ENCODE measurements at places on chromosomes 12 and 14.

DNA sequence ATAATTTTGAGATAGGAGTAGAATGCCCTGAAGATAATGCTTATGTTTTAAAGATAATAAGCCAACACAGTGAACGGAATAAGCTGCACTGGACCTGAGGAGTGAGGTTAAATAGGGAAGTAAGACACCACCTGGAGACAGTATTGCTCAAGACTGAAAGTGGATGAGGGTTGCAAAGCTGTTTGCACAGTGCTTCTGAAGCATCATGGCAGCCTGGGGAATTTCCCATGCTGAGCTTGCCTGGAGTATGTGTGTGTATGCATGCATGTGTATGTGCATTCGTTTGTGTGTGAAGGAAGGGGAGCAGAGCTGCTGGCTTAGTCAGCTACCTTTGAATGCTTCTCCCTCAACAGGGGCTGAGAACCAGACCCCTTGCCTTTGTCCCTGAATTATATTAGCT is 35.8 kb downstream of the BHLHE41 start:
- DNase-seq: no peak

GRCh38 chr12:88518863-88519403 is 61.3 kb downstream of the KITLG start:
- DNase-seq: no peak

DNA sequence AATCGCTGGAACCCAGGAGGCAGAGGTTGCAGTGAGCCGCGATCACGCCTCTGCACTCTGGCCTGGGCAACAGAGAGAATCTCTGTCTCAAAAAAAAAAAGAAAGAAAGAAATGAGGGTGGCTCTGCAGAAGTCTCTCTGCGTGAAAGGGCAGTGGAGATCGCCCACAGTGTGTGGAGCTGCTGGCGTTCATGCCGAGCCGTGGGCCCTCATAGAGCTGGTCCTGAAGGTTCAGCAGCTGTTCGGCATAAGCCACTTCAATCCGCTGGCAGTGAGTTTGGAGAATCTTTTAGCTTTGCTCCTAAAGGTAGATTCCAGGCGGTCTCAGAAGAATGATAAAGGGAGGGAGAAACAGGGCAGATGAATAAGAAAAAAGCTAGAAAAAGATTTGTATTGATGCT is 36.7 kb upstream of the ATP2A2 start:
- DNase-seq: no peak

GRCh38 chr12:94676031-94676641 is 25.8 kb upstream of the TMCC3 start:
- no peak for DNase-seq

- no peak for DNase-seq
Measured at GRCh38 chr12:108175310-108175709, 46.2 kb downstream of the WSCD2 start.

- no peak for DNase-seq
Measured at GRCh38 chr12:58728397-58728796, 191.9 kb downstream of the LRIG3 start.

DNA sequence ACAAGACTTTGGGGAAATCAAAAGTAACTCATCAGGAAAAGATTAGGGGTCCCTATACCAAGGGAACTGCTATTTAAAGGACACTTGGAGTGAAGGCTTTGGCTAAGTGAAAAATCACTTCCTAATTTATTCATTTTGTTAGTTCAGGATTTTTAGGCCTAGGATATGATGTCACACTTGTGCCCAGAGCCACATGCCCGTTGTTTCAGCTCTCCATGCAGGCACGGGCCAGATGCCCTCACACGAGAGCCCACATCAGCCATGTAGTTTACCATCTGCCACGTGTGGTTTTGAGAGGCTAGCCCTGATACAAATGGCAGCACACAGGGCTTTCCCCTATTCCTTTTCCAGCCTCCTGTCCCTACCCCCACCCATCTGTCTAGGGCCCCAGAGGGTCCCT is 11.9 kb upstream of the LRP1-AS start:
- DNase-seq: no peak

- no peak for DNase-seq
Measured at GRCh38 chr12:41277946-41278267, 89.8 kb downstream of the PDZRN4 start.

GRCh38 chr12:71504476-71504875 is 64.9 kb downstream of the LGR5 start:
- DNase-seq: no peak

DNA sequence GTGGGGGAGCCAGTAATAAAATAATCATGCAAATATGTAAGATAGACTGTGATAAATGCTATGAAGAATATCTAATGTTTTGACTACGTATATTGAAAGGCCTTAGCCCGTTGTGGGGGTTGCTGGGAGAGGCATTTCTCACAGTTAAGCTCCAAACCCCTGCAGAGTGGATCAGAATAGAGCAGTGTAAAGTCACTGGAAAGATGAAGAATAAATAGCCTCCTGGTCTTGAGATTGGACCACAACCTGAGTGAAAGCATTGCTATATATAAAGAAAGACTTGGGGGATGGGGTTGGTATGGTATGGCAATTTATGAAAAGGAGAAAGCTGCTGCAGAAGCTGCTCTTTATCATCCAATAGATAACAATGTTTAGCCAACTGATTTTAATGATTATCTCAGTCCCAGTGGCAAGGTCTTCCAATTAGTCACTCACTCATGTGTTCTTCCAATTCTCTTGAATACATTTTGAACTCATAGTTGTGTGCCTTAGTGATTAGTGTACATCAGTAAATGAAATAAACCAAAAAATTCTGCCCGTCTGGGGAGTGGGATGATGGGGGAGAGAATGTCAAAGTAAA is 10.2 kb downstream of the PLEKHA5 start:
- DNase-seq: no peak

- DNase-seq: no peak
Measured at GRCh38 chr14:20559461-20559904, 1.4 kb downstream of the RNASE9 start.

- peak; percentile 49 for DNase-seq
Measured at GRCh38 chr14:106586098-106586704, 1059.8 kb downstream of the TMEM121 start.

- DNase-seq: no peak
Measured at GRCh38 chr14:64834965-64835364, 44.7 kb downstream of the SPTB start.

DNA sequence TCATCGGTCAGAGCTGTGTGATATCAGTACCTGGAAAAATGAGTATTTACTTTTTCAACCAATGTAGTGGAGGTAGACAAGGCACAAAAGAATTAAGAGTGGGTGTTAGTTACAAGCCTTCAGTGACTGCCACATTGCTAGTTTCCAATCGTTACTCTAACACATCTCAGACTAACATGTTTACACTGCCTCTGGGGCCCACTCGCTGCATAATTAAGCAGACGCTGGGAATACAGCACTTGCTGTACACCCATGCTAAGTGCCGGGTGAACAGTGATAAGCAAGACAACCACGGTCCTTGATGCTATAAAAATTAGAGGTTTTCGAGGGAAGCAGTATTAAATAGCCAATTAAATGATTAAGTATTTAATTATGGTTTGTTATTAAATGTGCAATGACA is 1147.6 kb downstream of the AACS start:
- no peak for DNase-seq

GRCh38 chr12:91099341-91099740 is 12.0 kb downstream of the LUM start:
- DNase-seq: no peak

GRCh38 chr12:121649819-121650353 is 19.6 kb downstream of the MORN3 start:
- DNase-seq: no peak

DNA sequence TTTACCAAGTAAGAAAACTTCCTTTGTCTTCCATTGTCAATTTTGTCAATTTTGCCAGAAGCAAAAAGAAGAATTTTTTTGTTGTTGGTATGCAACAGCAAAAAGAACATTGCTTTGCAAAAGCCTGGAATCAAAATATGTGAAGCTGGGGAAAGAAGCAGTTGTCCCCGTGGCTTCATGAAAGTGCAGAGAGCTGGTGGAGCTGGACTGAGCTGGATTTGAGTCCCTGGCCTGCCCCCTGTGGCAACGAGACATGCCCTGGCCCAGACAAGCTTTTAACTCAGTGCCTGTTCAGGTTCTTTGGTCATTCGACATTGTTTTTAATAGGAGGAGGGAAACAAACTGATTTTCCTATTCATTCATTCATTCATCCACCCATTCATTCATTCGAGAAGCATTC is 70.3 kb downstream of the SLC15A4 start:
- DNase-seq: no peak

GRCh38 chr14:55084401-55085059 is 33.1 kb downstream of the MAPK1IP1L start:
- no peak for DNase-seq

GRCh38 chr12:70154960-70155589 is 88.2 kb upstream of the CNOT2 start:
- no peak for DNase-seq

DNA sequence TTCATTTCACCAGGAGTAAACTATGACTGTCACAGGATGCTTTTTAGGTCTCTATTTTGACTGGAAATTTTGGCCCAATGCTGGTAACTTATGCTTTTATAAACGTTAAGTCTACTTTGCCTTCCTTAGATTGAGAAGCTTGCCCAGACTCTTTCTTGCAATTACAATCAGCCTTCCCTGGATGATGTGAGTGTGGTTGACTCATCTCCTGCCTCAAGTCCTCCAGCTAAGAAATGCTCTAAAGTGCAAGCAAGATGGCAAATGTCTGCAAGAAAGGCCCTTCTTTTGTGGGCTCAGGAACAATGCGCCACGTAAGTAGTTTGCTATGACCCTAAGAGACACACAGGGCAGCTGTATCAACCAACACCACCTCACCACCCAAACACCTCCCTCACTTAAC is 96.9 kb downstream of the SYNE2 start:
- no peak for DNase-seq

DNA sequence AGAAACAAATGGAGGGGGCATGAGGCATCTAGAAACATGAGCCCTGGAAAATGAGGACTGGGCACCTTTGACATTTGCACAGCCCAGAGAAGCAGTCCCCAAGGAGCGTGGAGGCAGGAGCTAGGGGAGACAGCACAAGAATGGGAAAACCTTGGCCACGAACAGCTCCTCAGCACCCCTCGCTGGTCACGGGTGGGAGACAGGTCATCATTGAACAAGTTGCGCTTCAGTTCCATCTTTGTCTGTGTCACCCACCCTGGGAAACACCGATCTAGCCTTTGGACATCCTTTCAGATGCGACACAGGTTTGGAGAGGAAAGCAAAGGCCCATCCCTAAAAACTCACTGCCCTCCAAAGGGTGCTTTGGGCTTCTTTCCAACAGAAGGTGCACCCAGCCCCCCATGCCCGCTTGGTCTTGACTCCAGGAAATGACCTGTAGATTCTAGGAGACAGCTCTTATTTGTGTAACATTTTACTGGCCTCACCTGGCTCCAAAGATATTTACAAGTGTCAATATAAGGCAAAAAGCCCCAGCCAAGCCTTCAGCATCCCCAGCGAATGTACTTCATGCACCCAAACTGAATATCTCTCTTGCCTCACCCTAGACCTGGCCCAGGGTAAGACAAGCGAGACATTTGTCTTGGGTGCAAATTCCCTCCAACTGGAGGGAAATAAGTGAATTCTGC is 28.8 kb upstream of the CLMN start:
- no peak for DNase-seq

- DNase-seq: no peak
Measured at GRCh38 chr14:101730626-101731186, 30.8 kb upstream of the PPP2R5C start.

DNA sequence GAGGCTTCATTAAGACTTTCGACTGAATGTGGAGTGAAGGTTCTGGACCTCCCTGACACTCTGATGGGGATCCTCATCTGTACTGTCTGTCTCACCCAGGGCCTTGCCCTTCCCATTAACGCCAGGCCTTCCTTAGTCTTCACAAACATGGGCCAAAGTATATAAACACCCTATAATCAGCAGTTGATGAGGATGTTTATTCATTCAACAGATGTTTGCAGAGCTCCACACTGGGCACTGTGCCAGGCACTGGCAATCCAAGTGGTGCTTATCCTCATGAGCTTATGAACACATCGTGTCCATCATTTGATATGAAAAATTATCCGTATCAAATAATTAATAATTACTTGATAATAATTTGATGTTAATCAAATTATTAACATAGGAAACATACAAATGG is 454.4 kb downstream of the FUT8 start:
- no peak for DNase-seq

GRCh38 chr14:75254381-75254822 is 24.2 kb upstream of the FOS start:
- no peak for DNase-seq

DNA sequence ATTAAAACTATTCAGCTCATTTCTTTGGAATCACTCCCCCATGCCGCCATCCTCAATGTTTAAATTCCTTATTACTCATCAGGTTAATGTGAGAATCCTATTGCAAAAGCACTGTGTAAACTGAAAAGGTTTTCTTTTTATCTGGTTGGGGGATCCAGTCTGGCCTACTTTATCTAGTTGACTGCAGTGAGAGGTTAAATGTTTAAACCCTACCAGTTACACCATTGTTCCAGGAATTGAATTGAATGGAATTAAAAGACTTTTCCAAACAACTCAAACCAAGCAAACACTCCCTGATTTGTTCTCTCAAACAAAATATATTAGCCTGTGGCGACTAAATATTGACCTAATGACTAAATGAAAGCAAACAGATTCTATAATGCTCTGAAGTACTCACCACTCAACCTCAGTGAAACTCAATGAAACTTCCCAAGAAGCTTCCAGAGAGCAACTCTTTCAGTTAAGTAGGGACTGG is 100.5 kb downstream of the VEZT start:
- no peak for DNase-seq

DNA sequence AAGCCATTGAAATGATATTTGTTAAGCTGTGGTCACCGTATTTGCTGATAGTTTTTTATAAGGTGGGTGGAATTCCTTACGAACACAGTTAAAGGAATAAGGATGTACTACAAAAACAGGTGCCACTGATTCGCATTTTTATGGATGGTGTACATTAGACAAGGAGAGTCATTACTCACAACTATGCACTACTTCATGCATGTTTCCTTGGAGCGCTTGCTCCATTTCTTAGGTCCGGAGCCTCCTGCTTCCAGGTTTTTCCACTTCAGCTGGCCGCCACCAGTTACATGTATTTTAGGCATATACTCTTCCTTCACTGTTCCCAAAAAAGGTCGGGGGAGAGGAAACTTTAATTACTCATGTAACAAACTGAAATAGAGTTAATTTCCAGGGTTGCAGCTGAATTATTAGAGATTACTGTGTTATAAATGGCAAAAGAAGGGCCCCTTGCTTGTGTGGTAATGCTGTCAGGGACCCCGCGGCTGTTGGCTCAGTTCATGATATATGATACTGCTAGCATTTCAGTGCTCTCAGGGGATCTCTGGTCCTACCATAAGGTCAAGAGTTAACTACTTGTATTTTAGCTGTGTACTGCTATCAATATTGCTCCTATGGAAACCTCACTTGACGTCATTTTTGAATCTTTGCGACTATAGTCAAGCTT is 454.7 kb downstream of the NPAS3 start:
- DNase-seq: no peak

GRCh38 chr12:103586132-103586531 is 941 bp upstream of the STAB2 start:
- DNase-seq: no peak

Measured in stimulated activated CD4-positive, alpha-beta T cell treated with anti-CD3 and anti-CD28 coated beads, TNF-alpha, amount 100 ng/mL, for 1 hour (primary cell).